ENCODE measurements at places on chromosomes 11 and 22.

- no peak for DNase-seq
These were observed 18.2 kb upstream of the TXNRD2 start for GRCh38 chr22:19959587-19960490.

DNA sequence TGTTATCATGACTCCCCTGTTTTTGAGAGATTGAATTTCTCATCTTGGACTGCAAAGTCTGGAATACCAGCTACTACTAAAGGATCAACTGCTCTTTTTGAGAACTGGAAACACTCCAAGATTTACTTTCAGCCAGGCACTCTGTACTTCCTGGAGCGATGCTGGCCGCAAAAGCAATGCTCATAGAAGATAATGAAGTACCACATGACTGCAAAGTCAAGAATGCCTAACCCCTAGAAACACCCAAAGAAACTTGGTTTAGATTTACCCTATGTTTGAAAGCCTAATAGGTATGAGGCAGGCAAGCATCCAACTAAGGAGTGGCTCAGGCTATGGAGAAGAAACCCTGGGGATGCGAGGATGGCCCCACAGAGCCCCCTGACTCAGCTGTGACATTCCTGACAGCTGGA is 47.7 kb upstream of the ARHGAP20 start:
- no peak for DNase-seq

DNA sequence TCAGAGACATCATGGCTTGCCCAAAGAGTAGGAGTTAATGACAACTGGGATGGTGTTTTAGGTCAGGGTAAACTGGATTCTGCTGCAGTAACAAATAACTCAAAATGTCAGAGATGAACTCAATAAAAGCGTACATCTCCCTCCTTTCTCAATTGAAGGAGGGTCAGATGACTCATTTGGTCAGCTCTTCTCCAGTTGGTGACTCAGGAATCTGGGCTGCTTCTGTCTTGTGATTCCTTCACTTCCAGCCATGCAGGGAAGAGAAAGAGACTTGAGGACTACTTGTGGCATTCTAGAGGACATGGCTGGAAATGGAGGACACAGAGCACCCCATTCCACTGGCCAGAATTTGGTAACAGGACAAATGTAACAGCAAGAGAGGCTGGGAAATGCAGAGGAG is 3.2 kb upstream of the SYT13 start:
- DNase-seq: no peak

- DNase-seq: no peak
These were observed 486 bp downstream of the PCNX3 start for GRCh38 chr11:65615950-65616574.

DNA sequence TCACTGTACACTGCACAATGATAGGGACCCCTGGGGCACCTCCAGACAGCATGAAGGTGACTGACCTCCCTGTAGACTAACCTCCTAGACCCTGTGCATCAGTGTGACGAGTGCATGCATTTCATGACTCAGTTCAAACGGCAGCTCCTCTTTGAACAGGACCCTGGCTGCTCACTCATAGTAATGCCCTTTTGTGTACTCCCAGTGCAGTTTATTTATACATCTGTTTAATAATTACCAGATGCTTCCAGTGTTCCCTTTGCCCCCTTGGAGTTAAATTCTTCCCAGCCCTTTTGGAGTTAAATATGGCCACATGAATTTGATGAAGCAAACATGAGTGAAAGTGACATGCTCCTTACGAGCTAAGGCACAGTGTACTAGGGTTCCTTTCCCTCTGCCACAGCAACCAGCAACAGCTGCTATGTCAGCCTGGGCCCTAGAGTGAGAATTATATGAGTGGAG is 72.4 kb downstream of the PANX1 start:
- DNase-seq: no peak

DNA sequence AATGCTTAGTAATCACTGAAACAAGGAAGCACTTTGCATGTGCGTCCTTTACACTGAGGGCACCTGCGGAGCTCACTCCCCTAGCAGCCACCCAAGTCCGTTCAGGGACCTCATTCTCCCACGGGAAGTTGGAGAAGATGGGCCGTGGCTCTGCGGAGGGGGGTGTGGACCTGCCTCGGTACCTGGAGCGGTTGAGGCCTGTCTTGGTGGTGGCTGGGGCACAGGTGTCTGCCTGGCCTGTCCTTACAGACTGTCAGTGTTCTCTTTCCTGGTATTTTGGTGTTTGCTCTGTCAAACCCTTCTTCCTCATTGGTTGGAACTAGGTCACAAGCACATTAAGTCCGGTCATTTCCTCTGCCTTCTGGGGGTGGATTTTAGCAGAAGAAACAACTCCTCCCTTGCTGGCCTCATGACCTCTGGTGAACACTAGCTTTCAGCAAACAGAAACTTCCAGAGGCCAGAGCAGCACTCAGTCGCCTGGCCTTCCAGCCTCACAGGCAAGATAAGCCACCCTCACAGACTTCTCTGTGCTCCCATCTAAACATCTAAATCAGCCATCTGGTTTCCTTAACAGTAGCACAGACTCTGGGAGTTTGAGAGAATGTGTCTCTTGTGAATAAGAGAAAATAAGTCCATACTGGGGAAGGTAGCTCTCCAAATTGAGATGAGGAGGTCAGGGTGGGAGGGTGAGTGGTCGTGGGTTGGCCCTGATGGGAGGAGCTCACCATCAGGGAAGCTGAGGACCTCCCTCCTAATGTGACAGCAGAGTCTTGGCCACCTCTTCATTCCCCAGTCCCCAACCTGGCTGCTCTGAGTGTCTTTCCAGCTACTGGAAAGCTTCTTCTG is 8.6 kb downstream of the SNAP29 start:
- DNase-seq: peak; percentile 62

GRCh38 chr11:79026803-79027445 is 413.9 kb downstream of the TENM4 start:
- DNase-seq: no peak

DNA sequence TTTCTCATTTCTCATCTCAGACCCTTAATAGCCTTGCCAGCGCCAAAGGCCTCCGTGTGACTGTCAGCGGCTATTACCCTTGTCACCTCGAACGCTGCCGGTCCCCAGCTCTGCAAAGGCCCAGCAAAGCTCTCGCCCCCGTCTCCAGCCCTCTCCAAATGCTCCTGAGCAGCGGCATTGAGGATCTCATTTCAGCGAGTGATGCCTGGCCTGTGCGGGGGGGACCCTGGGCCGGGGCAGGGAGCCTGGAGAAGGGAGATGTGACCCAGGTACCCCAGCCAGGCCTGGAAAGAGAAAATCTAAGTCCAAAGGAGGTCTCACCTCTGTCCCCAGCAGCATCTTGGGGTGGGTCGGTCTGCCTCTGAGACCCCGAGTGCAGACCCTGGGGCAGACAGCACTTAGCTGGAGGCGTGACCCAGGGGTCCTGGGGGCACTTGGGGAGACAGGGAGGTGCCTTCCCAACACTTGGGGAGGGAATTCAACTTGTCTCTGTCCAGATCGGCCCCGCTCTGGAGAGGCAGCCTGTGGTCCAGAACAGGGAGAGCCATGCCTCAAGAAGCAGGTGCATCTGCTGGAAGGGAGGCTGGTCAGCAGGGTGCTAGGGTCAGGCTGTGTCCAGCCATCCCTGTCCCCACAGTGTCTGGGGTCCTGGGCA is 521.3 kb downstream of the TBC1D22A start:
- DNase-seq: no peak

DNA sequence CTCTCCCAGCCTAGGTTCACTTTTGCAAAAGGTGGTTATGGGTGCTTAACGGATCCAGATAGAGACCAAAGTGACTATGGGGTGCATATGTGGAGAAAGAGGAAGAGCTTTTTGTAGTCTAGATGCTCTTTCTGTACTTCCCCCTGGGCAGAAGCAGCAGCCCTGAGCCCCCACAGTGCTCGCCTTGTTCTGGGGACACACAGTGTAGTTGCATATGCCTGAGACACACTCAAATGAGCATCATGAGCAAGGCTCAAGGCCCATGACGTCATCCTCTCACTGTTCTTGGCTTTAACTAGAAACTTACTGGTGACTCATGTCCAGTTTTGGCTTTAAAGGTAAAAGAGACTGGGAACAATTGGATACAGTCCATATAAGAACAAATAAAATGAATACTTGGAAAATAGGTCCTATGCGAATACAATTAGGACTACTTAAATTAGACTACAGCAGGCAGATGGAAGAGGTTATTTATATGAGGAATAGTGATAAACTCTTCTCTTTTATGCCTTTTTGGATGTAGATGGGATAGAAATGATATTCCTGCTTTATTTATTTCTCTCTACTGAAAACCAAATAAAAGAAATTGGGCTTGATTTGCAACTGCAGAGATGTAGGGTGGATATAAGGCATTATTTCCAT is 20.1 kb upstream of the PEX26 start:
- DNase-seq: peak; percentile 94

- peak; percentile 74 for DNase-seq
These were observed 1.9 kb downstream of the ACR start for GRCh38 chr22:50739894-50740293.

DNA sequence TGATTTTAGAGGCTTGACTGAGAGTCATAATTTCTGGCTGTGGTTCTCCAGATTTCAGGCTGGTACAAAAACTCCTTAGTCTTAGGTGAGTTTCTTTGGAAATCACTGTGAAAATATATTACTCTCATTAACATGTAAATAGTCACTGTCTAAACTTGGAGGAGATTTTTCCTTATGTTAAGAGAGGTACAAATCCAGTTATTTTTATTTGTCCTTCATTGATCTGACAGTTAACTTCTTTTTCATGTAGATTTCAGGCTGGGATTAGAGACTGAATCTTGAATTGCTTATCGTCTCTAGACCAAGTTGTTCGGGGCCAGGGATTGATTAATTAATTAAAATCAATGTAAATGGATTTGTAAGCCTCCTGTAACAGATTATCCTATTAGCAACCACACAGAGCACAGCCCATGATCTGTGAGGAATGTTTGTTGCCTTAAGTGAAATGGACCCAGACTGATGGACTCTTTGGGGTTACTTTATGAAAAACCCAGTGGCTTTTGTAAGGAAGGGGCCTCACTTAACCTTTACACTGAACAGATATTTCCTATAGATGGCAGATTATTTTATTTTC is 21.1 kb downstream of the TEAD1 start:
- DNase-seq: no peak

DNA sequence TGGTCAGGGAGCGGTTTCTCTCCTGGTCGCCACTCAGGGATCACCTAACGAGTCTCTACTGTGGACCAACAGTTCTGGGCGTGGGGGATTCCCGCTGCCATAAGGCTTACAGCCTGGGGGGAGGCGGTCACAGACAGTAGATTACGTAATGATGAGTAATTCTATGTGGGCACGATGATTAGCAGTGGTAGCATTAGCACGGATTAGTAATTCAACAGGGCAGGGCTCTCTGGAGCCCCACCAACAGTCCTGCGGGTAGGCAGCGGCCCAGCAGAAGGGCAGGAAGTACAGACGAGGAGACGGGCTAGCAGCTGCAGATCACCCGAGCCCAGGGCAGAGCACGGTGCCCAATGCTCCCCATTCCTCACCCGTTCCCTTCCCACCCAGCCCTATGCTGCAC is 3.6 kb downstream of the SHISAL1 start:
- peak; percentile 70 for DNase-seq

DNA sequence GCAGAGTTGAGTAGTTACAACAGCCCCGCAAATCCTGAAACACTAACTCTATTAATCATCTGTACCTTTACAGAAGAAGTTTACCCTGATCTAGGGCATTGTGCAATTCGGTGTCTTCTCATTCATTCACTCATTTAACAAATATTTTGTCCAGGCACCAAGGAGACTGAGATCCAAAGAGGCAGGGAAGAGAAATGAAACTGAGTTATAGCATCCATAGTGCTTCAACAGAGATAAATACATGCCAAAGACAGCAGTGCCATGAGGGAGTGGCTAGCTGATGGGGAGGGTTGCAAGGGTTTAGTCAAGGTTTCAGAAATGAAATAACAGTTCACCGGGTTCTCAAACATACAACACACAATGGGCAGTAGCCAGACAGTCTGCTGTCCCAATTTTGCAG is 40.2 kb upstream of the MTNR1B start:
- no peak for DNase-seq

DNA sequence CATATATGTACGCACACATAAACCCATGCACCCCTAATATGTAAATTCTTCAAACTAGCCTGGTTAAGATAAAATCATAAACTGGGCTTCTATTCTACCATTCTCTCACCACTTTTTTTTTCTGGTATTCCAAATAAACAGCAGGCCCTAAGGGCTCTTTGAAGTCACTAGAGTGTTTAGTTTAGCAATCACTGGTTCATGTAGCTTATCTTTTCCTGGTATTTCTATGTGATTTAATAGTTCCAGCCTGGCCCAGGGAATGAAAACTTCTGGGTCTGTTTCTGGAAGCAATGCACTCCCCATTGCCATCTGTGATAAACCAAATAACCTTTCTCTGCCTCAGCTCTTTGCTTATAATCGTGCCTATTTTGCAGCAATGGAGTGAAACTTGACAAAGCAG is 10.7 kb upstream of the MPPED2 start:
- no peak for DNase-seq

DNA sequence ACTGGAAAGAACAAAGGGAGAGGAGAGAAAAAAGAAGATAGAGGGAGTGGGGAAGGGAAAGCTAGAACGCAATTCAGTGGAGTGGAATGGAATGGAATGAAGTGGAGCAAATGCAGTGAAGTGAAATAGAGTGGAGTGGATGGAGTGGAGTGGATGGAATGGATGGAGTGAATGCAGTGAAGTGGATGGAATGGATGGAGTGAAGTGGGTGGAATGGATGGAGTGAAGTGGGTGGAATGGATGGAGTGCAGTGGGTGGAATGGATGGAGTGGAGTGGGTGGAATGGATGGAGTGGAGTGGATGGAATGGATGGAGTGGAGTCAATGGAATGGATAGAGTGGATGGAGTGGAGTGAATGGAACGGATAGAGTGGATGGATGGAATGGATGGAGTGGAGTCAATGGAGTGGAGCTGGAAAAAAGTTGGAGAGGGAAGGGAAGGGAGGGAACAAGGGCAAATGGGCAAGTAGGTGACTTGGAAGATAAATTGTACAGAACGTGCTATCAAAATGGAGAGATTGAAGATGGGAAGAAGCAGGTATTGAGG is 13.9 kb downstream of the IFITM10 start:
- no peak for DNase-seq

GRCh38 chr22:38320605-38321402 is 3.6 kb upstream of the CSNK1E start:
- DNase-seq: no peak

GRCh38 chr11:62835336-62835735 is 2.7 kb upstream of the TEX54 start:
- no peak for DNase-seq

DNA sequence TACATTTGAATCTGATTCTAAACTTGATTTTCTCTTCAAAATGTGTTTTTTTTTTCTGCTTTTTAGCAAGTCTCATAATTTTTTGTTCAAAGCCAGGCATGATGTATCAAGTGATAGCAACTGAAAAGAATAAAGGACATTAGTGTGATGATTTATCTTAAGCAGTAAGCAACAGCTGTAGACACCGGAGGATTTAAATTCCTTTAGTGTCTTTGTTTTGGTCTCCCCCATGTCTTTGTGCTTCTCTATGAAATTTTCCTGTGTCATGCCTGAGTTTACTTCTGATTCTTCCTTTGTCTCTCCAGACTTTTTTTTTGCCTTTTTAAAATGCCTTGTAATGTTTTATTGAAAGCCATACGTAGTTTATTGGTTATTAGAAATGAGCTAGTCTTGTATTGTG is 934.2 kb upstream of the RAG2 start:
- DNase-seq: no peak

Measured in lower leg skin (tissue), 4 donors.